ENCODE measurements at places on chromosomes 1 and 21.

DNA sequence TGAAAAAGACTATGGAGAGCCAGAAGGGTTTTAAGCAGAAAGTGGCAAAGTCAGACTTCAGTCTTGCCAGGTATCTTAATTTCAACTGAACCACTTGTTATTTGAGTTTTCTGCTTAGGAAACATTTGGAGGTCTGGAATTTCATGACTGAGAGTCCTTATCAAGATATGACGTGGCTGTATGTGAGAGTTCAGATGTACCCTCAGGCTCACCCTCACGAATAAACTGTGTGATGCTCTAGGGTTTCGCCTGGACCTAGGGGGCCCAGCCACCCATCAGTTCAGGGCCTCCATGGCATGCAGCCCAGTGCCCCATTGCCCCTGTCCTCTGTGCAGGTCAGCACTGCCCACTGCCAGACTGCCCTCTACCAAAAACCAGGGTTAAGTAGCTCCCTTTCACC lies 30.6 kb upstream of the TADA1 start:
- DNase-seq = no peak

DNA sequence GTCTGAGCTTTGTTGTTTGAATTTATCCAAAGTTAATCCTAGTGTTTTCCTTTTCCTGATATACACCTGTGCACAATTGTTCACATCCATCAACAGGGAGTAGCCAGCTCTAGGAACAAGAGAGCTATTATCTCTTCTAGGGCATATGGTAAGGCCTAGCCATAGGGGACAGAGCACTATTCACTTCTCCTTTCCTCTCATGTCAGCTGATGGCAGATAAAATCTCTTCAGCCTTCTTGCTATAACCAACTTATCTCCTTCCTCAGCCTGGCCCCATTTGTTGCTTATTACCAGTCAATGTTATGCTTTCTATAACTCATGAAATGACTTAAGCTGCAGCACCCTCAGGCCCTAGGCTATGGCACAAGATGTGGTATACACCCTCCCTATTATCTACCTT lies 38.9 kb downstream of the PATJ start:
- no peak for DNase-seq

GRCh38 chr1:60073605-60074278 lies at the start of gene C1orf87:
Gene C1orf87, minus strand, starts transcription at chr1:60073770. Its CDS starts 1,127 bp downstream, at chr1:60072643.
- no peak for DNase-seq

- no peak for DNase-seq
Observed at GRCh38 chr1:172893146-172893841, 157.4 kb downstream of the TNFSF18 start.

- peak; percentile 90 for DNase-seq
Observed at GRCh38 chr1:241482761-241483250, 36.7 kb downstream of the FH start.

- DNase-seq = no peak
Observed at GRCh38 chr1:23083714-23084480, 64.6 kb downstream of the KDM1A start.

DNA sequence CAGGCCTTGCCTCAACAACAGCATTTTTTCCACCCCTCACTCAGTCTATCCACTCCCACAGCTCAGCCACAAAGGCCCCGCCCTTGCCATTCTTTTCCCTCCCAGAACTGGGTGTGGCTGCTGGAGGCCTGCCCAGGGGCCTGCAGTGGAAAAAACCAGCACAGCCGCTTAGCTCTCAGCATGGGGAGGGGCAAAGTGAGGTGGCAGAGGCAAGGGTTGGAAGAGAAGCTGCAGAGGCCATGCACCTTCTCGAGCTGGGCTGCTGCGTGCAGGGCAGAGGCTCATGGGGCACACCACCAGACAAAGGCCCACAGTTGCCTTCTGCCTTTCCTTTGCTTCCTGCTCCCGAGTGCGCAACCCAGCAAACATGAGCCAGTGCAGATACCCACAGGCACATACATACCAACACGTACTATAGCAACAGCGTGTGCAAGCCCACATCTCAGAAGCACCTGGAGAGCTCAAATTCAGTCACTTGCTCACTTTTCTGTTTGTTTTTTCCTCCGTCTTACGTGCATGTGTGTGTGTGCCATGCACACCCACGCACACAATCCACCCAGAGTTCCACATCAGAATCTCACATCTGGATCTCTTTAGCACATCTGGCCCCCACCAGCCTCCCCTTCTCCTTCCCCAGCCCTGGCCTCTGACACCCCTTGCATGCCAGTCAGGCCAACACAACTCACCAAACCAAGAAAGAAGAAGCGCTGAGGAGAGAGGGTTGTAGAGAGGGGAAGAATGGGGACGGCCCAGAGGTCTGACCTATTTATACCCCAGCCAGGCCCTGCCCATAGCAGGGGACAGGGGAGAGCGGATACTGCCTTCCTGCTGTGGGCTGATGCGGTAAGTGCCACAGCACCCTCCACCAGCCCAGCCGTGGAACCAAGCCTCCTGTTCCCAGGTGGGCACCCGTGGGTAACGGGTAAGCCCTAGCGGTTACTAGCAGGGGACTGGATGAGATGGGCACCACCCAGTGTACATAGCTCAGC lies at the start of gene S100A4:
TSS of gene S100A4 (minus strand) at position 740 of the 989 bp plus-strand sequence. CDS start 1,012 bp downstream, outside the sequence.
- DNase-seq = no peak

DNA sequence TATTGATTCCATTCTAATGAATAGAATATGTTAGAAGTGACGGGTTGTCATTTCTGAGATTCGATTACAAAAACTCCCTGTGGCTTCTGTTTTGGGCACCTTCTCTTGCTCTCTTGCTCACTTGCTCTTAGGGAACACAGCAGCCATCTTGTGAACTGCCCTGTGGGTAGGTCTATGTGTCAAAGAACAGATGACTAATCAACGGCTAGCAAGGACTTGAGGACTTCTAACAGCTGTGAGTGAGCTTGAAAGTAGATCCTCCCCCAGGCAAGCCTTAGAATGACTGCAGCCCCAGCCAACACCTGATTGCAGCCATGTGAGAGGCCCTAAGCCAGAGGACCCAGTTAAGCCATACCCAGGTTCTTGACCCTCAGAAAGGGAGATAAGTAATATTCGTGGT lies 49.3 kb downstream of the AZIN2 start:
- no peak for DNase-seq

DNA sequence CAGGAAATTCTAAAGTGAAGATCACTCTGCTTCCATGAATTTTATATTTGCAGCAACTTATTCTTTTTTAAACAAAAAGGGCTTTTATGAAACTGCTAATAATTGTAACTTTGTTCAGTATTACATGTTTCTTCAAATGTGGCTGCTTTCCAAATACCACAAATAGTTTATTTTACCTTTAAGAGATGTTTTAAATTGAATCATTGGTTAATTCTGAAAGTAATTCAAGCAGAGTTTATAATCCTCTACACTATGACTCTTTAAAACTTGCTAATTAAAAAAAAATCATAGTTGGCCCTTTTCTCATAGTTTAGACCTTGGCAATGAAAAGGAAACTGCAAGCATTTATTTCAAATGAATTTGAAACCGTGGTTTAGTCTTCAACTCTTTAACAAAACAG lies 59.6 kb downstream of the SDCCAG8 start:
- no peak for DNase-seq

DNA sequence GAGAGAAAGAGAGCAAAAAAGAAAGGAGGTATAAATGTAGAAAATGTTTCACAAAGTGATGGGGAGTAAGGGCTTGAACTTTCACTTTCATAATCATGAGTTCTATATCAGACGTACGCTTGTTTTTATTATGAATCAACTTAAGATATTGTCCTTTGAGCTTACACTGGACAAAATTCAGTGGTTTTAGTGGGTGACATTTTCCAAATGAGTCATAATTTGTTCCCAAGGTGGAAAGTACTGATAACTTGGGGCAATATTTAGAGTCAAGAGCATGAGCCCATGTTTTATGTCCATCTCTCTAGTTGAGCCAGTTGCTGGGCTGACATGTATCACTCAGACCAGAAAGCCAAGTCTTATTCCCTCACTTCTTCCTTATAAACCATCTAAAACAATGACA lies 161.6 kb downstream of the CHRM3 start:
- no peak for DNase-seq

DNA sequence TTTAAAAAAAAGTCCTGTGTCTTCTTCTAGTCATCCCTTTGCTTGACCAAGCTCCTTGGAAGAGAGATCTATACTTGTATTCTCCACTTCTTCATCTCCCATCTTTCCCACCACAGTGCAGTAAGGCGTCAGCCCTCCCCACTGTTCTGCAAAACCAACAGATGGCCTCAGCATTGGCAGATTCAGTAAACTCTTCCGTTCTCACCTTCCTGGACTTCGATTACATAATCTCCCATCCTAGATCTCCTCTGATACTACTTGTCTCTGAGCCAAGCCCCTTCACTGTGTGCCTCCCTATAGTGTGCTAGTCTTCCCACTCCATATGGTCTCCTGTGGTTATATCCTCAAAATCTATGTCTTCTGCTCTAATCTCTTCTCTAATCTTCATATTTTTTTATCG lies 1.6 kb upstream of the COLGALT2 start:
- no peak for DNase-seq
